ENCODE measurements at places on chromosomes 16 and 17. TPM values are rescaled to one million over a fixed set of nuclear protein-coding genes. Genes with fewer than 3 reads are reported as not detected.
A peak's percentile ranks its signal among the peaks of the same experiment; 100 is the strongest.

DNA sequence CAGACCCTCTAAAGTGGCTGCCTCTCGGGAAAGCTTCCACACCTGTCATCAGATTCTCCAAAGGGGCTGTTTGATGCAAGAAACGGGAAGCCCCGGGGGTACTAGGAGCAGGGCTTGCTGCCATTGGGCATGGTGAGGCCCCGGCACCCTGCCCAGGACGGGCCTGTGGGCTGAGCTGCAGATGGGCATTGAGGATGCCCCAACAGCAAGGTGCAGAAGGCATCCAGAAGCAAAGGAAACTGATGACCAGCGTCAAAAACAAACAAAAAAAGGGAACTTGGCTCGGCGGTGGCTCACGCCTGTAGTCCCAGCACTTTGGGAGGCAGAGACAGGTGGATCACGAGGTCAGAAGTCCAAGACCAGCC lies 1.5 kb upstream of the LIMD2 start:
- H3K27ac ChIP-seq = peak overlapping the region; percentile 96
- H3K4me1 ChIP-seq = peaks cover 66% of the 10 kb centered on the region
- DNase-seq = no peak
- H3K27me3 ChIP-seq = no peaks in the 10 kb centered on the region
- H3K36me3 ChIP-seq = peaks cover 8% of the 10 kb centered on the region

DNA sequence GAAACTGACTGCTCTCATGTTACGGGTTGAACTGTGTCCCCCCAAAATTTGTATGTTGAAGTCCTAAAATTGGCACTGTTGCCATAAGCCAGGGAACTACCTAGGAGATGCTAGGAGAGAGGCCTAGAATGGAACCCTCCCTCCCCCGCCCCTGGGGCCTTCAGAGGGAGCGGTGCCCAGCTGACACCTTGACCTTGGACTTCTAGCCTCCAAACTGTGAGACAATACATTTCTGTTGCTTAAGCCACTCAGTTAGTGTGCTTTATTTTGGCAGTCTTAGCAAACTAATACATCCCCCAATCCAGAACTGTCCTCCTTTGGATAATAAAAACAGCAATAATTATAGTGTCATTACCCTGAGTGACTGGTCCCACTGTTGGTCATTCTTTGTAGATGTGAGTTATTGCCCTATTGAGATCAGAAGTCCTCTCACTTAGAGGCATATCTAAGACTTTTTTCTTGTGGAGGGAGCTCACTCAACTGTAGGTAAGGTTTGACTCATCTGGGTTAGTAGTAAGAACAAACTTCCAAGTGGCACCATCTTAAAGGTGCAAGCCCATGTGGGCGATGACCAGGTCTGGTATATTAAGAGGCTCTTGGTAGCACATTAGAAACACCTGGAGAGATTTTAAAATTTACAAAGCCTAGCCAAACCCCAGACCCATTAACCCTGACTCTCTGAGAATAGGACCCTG lies 93.0 kb upstream of the HLF start:
- DNase-seq = no peak
- H3K4me3 ChIP-seq = no peak overlapping the region
- peaks cover 4% of the 10 kb centered on the region for H3K36me3 ChIP-seq

- H3K27me3 ChIP-seq = no peaks in the 10 kb centered on the region
- no peaks in the 10 kb centered on the region for H3K36me3 ChIP-seq
- H3K4me3 ChIP-seq = no peak overlapping the region
- H3K4me1 ChIP-seq = peaks cover 7% of the 10 kb centered on the region
These were observed 96.6 kb downstream of the CACNG3 start for GRCh38 chr16:24352746-24353145.

DNA sequence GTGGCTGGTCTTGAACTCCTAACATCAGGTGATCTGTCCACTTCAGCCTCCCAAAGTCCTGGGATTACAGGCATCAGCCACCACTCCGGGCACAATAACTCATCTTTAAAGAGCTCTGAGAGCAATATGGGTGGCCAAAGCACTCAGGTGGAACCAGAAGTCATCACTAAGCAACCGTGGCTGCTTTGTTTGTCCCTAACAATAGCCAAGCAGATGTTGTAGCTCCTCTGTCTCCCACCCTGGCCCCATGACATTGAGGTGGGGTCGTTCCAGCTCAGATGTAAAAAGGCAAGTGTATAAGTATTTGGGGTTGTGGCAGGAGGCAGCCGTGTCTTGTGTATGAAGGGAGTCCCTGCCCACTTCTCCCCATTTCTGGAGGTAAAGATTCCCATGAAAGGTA lies 3.7 kb upstream of the SCIMP start:
- H3K36me3 ChIP-seq = no peaks in the 10 kb centered on the region
- no peak overlapping the region for H3K4me3 ChIP-seq

GRCh38 chr17:17172001-17172939 lies 33.9 kb downstream of the PLD6 start:
- H3K4me3 ChIP-seq = no peak overlapping the region
- H3K27ac ChIP-seq = peak overlapping the region; percentile 60
- peaks cover 38% of the 10 kb centered on the region for H3K4me1 ChIP-seq
- no peak for DNase-seq
- no peaks in the 10 kb centered on the region for H3K27me3 ChIP-seq
- no peaks in the 10 kb centered on the region for H3K36me3 ChIP-seq

Gene KCNH6
- not detected for total RNA-seq

Gene DHRS7C
- not detected for total RNA-seq

Gene CES3
- total RNA-seq = 11.5 TPM

- H3K4me1 ChIP-seq = peaks cover 81% of the 10 kb centered on the region
- DNase-seq = no peak
- H3K27me3 ChIP-seq = no peaks in the 10 kb centered on the region
- H3K36me3 ChIP-seq = no peaks in the 10 kb centered on the region
- no peak overlapping the region for H3K27ac ChIP-seq
These were observed 76.3 kb downstream of the KSR1 start for GRCh38 chr17:27532269-27533263.

DNA sequence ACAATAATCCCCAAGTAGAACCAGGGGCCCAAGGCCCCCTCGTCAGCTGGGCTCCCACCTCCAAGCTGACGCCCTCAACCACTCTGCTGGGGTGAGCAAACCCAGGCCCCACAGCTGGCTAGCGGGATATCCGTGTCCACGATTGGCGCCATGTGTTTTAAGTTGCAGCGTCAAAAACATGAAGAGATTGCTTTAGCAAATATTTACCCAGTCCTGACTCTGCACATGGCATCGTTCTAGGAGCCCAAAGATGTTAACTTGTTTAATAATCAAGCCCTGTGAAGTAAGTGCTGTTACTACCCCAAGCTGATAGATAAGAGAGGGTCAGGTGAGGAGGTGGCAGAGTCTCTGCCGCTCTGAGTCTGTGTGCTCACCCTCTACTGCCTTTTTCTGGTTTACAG lies 344 bp upstream of the SEPTIN12 start:
- no peaks in the 10 kb centered on the region for H3K27me3 ChIP-seq
- DNase-seq = no peak
- H3K36me3 ChIP-seq = no peaks in the 10 kb centered on the region
- H3K27ac ChIP-seq = no peak overlapping the region

Gene HASPIN
- 25.7 TPM for total RNA-seq

Gene BORCS6
- 9.6 TPM for total RNA-seq

GRCh38 chr17:76529224-76530094 lies 8.1 kb downstream of the CYGB start:
- H3K36me3 ChIP-seq = no peaks in the 10 kb centered on the region
- no peaks in the 10 kb centered on the region for H3K27me3 ChIP-seq
- no peak for DNase-seq
- H3K4me1 ChIP-seq = peaks cover 16% of the 10 kb centered on the region
- H3K27ac ChIP-seq = no peak overlapping the region
- no peak overlapping the region for H3K4me3 ChIP-seq

- no peaks in the 10 kb centered on the region for H3K36me3 ChIP-seq
- H3K4me1 ChIP-seq = peaks cover 16% of the 10 kb centered on the region
- DNase-seq = peak; percentile 53
- H3K27me3 ChIP-seq = peaks cover 2% of the 10 kb centered on the region
- H3K4me3 ChIP-seq = peak within 1 kb of the TSS; percentile 6
- H3K27ac ChIP-seq = no peak within 1 kb of the TSS
These were observed at the start of gene CCL22 for GRCh38 chr16:57358527-57359095. Gene CCL22, plus strand, starts transcription at chr16:57358783. Its CDS starts 34 bp downstream, at chr16:57358817.
